Uterine smooth muscle cell (primary cell): ENCODE measurements at places on chromosomes 1 and 21. TPM values are rescaled to one million over a fixed set of nuclear protein-coding genes. Genes with fewer than 3 reads are reported as not detected.

The FMO4 gene
- total RNA-seq: 1.7 and 4.0 TPM in 2 replicates

The POU3F1 gene
- not detected in 2 replicates for total RNA-seq

The OR2G6 gene
- not detected in 2 replicates for total RNA-seq

The GABPB2 gene
- 15.6 and 18.4 TPM in 2 replicates for total RNA-seq

The DIRAS3 gene
- total RNA-seq: 2.0 and 3.0 TPM in 2 replicates

The C8B gene
- not detected in 2 replicates for total RNA-seq

The KRTAP11-1 gene
- total RNA-seq: not detected in 2 replicates

The HFM1 gene
- 0.55 and 0.87 TPM in 2 replicates for total RNA-seq

The GBP6 gene
- 0.11 TPM in 1 of 2 replicates, not detected in the other for total RNA-seq

The AMY2B gene
- 2.9 and 7.1 TPM in 2 replicates for total RNA-seq

The SPRR5 gene
- total RNA-seq: not detected in 2 replicates

The LRRC53 gene
- total RNA-seq: not detected in 2 replicates
